NCI-H146 (cell line): ENCODE measurements at places on chromosomes 7 and 10.

GRCh38 chr10:71627956-71628355 is 91.6 kb downstream of the C10orf105 start:
- DNase-seq, result no peak

DNA sequence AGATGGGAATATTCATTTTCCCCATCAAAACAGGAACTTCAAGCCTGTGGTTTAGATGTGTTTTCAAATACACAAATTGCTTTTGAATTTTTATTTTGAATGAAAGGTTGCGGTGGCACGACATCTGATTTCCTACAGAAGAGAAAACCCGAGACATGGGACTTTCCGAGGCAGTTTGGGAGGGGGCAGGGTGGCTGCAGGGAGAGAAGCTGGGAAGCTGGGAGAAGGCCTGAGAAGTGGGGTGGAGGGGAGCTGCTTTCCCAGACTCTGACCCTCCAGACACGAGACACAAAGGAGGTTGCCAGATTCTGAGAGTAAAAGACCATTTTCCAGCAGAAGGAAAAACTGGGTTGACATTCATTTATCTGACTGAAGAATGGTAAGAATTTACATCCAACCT is 19.6 kb downstream of the TMEM176A start:
- no peak for DNase-seq

DNA sequence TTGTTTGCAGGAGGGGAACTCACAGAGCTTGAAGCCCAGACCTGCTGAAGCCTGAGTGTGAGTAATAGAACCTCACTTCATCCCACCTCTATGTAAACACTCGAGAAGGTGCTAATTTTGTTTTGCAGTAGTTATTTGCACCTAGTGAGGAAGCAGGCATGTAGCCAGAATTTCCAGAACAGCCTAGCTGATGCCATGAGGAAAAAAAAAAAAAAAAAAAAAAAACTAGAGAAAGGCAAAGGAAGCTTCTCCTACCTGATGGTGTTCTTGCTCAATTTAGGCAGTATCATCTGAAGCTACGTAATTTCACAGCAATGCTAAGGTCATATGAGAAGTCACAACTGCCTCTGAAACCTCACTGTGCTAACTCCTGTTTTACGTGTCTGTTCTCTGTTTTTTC is 13.6 kb upstream of the GPR37 start:
- no peak for DNase-seq

- no peak for DNase-seq
These were observed 530.6 kb downstream of the TFEC start for GRCh38 chr7:115499956-115500355.

- no peak for DNase-seq
These were observed 8.4 kb upstream of the LYZL2 start for GRCh38 chr10:30637881-30638467.
